ENCODE measurements at places on chromosomes 7 and 10. TPM values are rescaled to one million over a fixed set of nuclear protein-coding genes. Genes with fewer than 3 reads are reported as not detected.

The NPFFR1 gene
- total RNA-seq = 0.06 TPM

The OR6B1 gene
- not detected for total RNA-seq

DNA sequence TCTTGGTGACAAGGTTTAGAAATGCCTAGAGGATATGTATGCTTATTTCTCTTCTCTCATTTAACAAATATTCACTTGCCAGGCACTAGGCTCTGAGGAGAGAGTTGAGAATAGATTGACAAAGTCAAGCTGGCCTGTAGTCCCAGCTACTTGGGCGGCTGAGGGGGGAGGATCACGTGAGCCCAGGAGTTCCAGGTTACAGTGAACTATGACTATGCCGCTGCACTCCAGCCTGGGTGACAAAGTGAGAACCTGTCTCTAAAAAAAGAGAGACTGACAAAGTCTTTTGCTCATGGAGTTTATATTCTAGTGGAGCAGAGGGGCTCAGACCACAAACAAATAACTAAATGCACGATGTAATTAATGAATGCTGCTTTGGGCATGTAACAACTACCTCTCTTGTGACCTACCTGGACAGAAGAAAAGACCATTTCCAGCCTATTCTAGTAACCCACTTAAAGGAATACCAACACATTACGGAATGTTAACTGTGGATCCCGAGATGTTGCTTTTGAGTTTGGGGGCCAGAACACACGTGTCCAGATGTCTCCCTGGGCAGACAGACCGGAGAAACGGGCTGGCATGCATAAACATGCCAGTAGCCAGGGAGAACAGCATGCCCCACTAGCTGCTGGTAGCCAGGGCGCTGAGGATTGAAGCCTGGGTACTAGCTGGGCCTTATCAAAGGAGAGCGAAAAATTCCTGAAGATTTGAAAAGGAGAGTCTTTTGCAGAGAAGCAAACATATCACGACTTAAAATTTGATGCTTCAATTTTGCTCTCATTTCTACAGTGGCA, 2.6 kb upstream of the BMPR1A start:
- no peak for DNase-seq

The GPR26 gene
- not detected for total RNA-seq

- no peak for DNase-seq
Observed at GRCh38 chr10:2279711-2280110, 542.4 kb upstream of the ADARB2 start.

DNA sequence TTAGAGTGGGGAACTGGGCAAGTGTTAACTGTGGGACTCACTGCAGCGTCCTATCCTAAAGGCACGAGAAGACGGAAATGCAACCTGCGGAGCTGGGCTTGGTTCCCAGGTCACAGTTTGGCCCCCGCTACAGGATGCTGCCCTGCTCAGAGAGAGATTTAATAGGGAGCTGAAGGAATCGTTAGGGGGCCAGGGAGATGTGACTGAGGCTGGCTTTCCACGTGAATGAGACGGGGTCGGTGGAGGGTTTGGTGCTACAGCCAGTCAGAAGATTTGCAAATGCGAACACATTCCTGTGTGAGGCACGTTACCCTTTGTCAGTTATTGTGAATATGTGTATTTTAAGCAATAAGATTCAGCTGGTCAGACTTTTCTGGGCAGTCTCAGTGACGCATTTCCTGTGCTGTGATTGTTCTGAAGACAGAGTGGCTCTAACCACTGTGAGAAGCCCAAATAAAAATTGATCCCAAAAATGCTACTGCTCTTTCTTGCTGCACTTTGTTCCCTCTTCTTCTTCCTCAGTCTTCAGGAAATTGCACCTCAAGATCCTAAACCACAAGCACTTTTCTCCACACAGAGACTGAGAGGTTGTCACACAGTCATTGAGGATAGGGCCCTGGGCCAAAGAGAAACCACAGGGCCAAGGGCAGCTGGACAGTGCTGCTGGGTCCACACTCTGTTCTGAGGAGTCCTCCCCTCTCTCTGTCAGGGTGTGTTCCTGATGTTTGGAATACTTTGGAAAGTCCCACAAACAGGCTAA, 21.2 kb downstream of the CYP17A1 start:
- DNase-seq = no peak

DNA sequence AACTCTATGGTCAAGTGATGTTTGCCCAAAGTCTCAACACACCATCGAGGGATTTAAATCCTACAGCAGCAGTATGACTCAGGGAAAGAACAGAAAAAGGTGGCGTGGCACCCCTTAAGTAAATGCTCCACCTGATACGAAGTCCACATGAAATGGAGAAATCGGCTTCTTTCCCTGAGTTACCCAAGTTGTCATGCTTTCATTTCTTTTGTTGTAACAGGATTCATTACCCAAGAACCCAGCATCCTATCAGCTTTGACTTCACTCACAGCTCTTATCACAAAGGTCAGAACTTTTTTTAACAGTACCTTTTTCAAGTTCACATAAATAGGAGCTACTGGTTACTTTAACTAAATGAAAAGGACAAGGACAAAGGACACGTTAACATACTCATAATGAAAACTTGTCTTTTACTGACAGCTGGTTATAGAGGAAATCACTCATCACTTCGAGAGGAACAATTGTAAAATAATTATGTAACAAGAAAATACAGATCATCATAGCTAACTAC, 219.8 kb upstream of the FRMD4A start:
- DNase-seq = no peak

The NT5C3A gene
- 107 TPM for total RNA-seq

DNA sequence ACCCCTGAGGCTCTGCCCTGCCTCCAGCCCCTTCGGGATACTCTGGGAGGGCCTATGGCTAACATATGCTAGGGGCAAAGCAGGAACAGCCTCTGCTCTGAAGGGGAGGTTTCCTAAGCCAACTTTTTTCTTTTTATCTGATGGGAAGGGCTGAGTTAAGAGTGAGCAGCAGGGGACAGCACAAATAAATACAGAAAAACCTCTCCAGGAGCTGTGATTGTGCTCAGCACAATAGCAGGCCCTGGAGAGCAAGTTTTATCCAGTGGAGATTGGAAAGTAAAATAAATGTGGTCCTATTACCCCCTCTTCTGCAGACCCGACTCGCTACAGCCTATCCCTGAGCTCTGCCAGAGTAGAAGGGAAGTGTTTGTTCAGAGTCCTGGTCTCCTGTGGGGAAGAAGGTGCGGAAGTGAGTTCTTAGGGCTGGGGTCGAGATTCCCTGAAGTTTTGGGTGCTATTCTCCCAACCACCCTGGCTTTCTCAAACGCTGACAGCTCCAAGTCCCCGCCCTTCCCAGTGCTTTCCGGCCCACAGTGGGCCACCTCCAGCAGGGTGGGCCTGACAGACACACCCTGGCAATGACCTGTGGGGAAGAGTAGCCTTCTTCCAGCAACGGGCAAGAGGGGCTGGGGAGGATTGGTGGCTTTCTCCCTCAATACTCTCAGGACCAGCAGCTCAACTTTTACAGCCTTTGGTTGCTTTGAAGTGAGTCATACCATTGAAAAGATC, 23.0 kb upstream of the AFAP1L2 start:
- DNase-seq = no peak

The GARIN1A gene
- 1.3 TPM for total RNA-seq

The NOM1 gene
- 15.9 TPM for total RNA-seq

The SYT15 gene
- total RNA-seq = 2.3 TPM

DNA sequence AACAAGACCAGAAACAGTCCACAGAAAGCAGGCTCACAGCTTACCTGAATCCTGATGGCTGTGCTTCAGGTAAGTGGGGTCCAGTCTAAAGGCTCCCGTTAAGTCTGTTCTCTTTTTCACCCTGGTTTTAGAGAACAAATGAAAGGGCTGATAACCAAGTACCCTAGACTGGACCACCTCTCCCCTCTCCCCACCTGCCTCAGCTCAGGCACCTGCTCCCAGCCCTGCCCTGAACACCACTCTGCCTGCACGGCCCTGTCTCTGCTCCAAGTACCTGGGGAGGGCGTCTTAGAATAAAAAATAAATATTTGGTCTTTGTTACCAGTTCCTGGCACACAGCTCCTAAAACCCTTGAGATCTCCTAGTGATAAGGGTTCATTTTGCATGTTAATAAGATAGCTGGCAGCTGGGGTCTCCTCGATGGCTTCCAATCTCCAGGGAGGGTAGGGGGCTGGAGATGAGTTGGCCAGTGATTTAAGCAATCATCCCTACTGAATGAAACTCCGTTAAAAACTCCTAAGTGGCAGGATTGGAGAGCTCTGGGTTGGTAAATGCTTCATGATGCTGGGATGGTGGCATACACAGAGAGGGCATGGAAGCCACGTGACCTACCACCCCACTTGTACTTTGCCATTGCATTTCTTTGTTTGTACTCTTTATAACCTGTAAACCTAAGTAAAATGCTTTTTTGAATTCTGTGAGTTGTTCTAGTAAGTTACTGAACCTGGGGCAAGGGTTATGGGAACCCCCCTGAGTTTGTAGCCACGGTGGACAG, 29.8 kb upstream of the FIGNL1 start:
- DNase-seq = no peak

The KLF14 gene
- total RNA-seq = 0.19 TPM

- DNase-seq = no peak
Observed at GRCh38 chr10:62765726-62766125, 38.8 kb upstream of the ADO start.

DNA sequence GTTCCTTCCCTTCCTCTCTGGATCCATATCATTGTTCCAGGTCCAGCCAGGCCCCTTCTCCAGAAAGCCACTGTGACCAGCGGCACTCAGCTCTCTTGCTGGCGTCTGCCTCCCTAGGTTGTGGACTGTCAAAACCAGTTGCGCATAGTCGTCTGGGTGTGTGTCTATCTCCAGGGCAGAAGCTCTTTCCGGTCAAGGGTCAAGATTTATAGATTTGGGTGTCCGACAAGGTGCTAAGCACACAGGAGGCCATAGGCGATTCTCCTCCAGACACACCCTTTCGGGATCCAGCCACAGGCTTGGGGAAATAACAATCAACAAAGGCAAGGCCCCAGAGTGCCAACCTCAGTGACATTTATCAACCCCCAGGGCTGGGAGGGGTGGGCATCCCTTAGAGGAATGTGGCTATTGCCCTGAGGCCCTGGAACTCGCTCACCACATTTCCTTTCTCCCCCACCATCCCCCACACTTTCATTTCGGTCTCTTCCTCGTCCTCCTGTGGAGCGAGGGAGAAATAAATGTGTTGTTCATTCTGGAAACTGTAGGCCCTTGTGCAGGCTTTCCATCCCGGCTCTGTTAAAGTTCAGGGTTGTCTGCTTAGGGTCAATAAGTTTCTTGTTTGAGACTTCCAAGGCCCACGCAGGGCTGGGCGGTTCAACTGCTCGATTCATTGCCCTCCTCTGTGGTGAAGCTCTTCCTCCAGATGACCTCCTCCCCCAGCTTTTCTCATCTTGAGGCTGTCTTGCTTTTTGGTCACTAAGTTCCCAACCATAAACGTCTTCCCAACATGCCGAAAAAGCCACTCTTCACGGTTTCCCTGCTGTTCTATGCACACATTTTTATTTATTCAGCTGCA, 57.9 kb downstream of the AFAP1L2 start:
- DNase-seq = no peak

GRCh38 chr10:4337563-4337962, 488.4 kb upstream of the AKR1E2 start:
- DNase-seq = no peak

The PRKAR2B gene
- total RNA-seq = 6.4 TPM

GRCh38 chr7:31811650-31812461, 124.8 kb downstream of the PPP1R17 start:
- DNase-seq = peak; percentile 4

The TFPI2 gene
- total RNA-seq = 0.61 TPM

- DNase-seq = peak; percentile 88
Observed at GRCh38 chr7:128940494-128941322, 3.0 kb downstream of the IRF5 start.

The PAPOLB gene
- not detected for total RNA-seq

The XPNPEP1 gene
- 87.5 TPM for total RNA-seq

DNA sequence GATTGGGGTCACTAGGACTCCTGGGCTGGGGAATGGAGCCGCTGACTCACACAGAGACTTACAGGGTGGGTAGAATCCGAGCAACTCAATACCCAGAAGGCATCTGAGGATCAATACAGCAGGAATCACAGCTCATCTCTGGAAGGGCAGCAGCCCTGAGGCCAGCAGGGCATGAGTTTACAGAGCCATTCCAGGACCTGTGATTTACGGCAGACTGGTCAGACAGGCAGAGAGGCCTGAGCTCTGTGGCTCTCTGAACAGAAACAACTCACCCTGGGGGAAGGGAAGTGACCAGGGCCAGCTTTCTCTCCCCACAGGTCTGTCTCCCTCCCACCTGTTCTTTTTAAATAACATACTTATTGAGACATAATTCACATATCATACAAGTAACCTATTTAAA, 88.2 kb upstream of the CXCL12 start:
- no peak for DNase-seq

DNA sequence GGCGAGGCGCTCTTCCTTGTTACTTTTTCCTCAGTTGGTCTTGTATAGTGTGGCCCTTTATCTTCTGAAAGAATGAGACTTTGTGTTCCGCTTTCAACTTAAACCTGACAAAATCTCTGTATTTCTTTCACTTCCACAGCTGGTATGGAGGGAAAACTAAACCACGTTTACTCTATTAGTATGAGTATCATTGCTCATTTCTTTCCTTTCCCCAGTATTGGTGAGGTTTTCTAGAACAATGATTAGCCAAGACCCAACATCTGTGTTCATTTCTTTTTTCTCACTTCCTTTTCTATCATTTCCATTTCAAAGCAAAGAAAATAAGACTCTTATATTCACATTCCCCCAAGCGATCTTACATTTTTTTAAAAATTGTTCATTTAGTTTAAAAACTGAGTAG, 165.3 kb downstream of the PAXIP1 start:
- DNase-seq = no peak

- no peak for DNase-seq
Observed at GRCh38 chr10:108500396-108500795, 1335.9 kb upstream of the SORCS1 start.

The RPEL1 gene
- total RNA-seq = 0.13 TPM

- no peak for DNase-seq
Observed at GRCh38 chr7:108294595-108294994, 161.6 kb downstream of the NRCAM start.

DNA sequence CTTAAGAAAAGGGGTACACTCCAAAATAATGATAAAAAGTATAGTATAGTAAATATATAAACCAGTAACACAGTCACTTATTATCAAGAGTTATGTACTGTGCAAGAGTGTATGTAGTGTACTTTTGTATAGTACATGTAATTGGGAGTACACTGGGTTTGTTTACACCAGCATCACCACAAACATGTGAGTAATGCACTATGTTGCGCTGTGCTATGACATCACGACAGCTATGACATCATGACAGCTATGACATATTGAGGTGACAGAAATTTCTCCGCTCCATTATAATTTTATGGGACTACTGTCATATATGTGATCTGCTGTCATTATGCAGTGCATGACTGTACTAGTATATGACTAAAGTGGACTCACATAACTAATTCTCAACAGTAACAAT, 84.6 kb downstream of the KMT2C start:
- no peak for DNase-seq

GRCh38 chr10:17227367-17228090, 512 bp upstream of the VIM start:
- no peak for DNase-seq

The CALHM3 gene
- total RNA-seq = not detected

The GPER1 gene
- total RNA-seq = 9.8 TPM

The CFTR gene
- total RNA-seq = 94.9 TPM

- peak; percentile 75 for DNase-seq
Observed at GRCh38 chr10:29736366-29737073, 101.7 kb upstream of the SVIL start.

The GSTO2 gene
- total RNA-seq = 19.7 TPM
